ENCODE measurements at places on chromosomes 5 and 9. TPM values are rescaled to one million over a fixed set of nuclear protein-coding genes. Genes with fewer than 3 reads are reported as not detected.

Gene CARTPT
- not detected for total RNA-seq

Gene IL12B
- total RNA-seq, result not detected

Gene GRXCR2
- total RNA-seq, result not detected

Gene ABLIM3
- total RNA-seq, result 20.0 TPM

Gene SCGB3A2
- not detected for total RNA-seq

Gene SLC12A7
- 32.5 TPM for total RNA-seq

Gene GRM6
- not detected for total RNA-seq

Gene IFNB1
- not detected for total RNA-seq

Gene BBLN
- 48.2 TPM for total RNA-seq

Measured in lung microvascular endothelial cell (primary cell).